ENCODE measurements at places on chromosomes 4 and X. TPM values are rescaled to one million over a fixed set of nuclear protein-coding genes. Genes with fewer than 3 reads are reported as not detected.

DNA sequence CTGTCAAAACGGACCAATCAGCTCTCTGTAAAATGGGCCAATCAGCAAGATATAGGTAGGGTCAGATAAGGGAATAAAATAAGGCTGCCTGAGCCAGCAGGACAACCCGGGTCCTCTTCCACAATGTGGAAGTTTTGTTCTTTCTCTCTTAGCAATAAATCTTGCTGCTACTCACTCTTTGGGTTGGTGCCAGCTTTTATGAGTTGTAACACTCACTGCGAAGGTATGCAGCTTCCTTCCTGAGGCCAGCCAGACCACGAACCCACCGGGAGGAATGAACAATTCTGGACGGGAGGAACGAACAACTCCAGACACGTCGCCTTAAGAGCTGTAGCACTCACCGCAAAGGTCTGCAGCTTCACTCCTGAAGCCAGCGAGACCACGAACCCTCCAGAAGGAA is 287.8 kb downstream of the RAPGEF2 start:
- no peaks in the 10 kb centered on the region for H3K36me3 ChIP-seq
- no peaks in the 10 kb centered on the region for H3K27me3 ChIP-seq
- H3K4me1 ChIP-seq: no peaks in the 10 kb centered on the region
- DNase-seq: peak; percentile 30
- H3K27ac ChIP-seq: no peak overlapping the region

DNA sequence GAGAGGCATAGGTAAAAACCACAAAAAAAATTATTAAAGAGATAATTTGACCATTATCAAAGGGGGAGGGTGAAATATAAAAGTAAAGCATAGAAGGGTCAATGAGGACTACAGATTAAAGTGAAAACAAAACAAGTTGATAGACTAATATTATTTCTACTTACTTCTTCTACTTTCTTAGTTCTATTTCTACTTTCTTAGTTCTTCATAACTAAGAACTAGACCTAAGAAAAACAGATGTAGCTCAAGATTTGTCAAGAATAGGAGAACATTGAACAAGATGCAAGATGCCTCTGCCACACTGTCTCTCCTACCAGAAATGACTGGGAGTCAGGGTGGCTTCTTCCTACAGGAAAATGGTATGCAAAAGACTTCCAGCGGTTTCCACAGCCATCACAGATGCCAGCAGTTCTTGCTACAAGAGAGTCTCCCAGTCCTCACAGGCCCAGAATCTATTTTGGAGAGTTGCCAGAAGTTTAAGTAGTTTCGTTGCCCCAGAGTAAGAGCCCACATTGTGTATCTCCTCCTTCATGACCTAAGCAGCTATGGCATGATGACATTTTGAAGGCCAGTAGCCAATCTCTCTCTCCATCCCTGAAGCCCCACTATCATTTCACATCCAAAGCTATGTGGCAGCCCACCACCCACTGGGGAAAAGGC is 42.9 kb upstream of the DDX60 start:
- no peak overlapping the region for H3K4me3 ChIP-seq
- DNase-seq: no peak
- no peak overlapping the region for H3K27ac ChIP-seq
- H3K4me1 ChIP-seq: no peaks in the 10 kb centered on the region
- no peaks in the 10 kb centered on the region for H3K36me3 ChIP-seq

DNA sequence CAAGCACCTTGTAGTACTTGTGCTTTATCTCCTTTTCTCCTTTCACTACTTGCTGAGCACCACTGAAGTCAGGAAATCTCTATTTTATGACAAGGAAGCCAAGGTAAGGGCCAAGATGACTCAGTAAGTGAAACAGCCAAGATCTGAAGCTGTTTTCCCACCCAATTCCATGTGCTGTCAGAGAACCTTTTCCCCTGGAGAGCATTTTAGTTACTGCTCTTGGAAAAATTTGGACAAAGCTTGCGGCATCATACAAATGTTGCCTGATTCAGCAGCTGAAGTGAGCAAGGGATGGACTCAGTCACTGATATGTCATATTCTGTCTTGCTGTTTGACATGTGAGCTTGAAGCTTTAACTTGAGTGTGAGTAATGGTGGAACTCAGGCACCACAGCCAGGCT is 391.4 kb downstream of the RAB28 start:
- H3K36me3 ChIP-seq: no peaks in the 10 kb centered on the region
- H3K27me3 ChIP-seq: no peaks in the 10 kb centered on the region
- no peak overlapping the region for H3K27ac ChIP-seq

- H3K27me3 ChIP-seq: no peaks in the 10 kb centered on the region
- DNase-seq: no peak
- H3K36me3 ChIP-seq: no peaks in the 10 kb centered on the region
- no peak overlapping the region for H3K27ac ChIP-seq
- no peak overlapping the region for H3K4me3 ChIP-seq
- no peaks in the 10 kb centered on the region for H3K4me1 ChIP-seq
Observed at GRCh38 chr4:108366716-108367115, 198.0 kb upstream of the LEF1 start.

GRCh38 chr4:89837993-89838390 is 1.0 kb upstream of the SNCA start:
- H3K36me3 ChIP-seq: no peaks in the 10 kb centered on the region
- H3K4me3 ChIP-seq: peak overlapping the region; percentile 55
- DNase-seq: no peak
- H3K27me3 ChIP-seq: peaks cover 41% of the 10 kb centered on the region
- H3K4me1 ChIP-seq: peaks cover 17% of the 10 kb centered on the region

- H3K36me3 ChIP-seq: no peaks in the 10 kb centered on the region
- H3K4me1 ChIP-seq: no peaks in the 10 kb centered on the region
- no peak for DNase-seq
- no peak overlapping the region for H3K27ac ChIP-seq
Observed at GRCh38 chr4:24888475-24889344, 24.1 kb downstream of the CCDC149 start.

DNA sequence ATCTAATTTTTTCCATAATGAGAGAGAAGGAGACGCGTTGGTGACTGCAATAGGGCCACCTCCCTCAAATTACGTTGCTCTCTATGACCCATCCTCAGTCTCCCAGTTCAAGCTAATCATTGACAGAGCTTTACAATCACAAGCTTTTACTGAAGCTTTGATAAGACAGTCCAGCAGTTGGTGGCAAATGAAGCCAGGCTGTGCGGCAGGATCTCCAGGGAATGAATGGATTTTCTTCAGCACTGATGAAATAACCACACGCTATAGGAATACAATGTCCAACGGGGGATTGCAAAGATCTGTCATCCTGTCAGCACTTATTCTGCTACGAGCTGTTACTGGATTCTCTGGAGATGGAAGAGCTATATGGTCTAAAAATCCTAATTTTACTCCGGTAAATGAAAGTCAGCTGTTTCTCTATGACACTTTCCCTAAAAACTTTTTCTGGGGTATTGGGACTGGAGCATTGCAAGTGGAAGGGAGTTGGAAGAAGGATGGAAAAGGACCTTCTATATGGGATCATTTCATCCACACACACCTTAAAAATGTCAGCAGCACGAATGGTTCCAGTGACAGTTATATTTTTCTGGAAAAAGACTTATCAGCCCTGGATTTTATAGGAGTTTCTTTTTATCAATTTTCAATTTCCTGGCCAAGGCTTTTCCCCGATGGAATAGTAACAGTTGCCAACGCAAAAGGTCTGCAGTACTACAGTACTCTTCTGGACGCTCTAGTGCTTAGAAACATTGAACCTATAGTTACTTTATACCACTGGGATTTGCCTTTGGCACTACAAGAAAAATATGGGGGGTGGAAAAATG is at the start of gene KLB:
KLB (plus strand) TSS at position 168 of the 821 bp plus-strand sequence; CDS start at position 188, 20 bp downstream.
- no peaks in the 10 kb centered on the region for H3K4me1 ChIP-seq
- no peak for DNase-seq

- no peaks in the 10 kb centered on the region for H3K27me3 ChIP-seq
- no peaks in the 10 kb centered on the region for H3K4me1 ChIP-seq
- no peak overlapping the region for H3K27ac ChIP-seq
- H3K4me3 ChIP-seq: no peak overlapping the region
Observed at GRCh38 chr4:107655289-107655688, 64.7 kb downstream of the PAPSS1 start.

DNA sequence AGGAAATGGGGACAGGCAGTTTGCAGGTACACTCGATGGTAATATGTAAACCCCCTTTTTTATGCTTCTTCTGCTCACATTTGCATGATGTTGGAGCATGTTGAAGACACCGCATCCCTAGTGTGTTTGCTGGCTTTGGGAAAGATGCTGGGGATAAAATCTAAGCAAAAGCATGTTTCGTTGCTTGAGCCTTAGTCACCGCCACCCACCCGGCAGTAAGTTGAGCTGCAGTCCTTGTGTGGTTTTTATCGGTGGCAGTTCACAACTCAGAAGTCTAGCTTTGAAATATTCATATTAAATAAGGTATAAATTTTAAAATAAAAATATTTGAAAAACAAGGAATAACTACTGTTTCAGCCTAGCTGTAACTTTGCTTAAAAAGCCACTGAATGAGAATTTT is 21.7 kb upstream of the MND1 start:
- no peak overlapping the region for H3K27ac ChIP-seq
- H3K36me3 ChIP-seq: no peaks in the 10 kb centered on the region
- no peak for DNase-seq
- no peaks in the 10 kb centered on the region for H3K27me3 ChIP-seq
- H3K4me1 ChIP-seq: no peaks in the 10 kb centered on the region

- H3K36me3 ChIP-seq: no peaks in the 10 kb centered on the region
- H3K4me1 ChIP-seq: no peaks in the 10 kb centered on the region
- no peak overlapping the region for H3K4me3 ChIP-seq
- H3K27ac ChIP-seq: no peak overlapping the region
Observed at GRCh38 chr4:115675719-115676118, 562.3 kb upstream of the NDST4 start.

GRCh38 chr4:37615059-37615719 is 71.0 kb downstream of the RELL1 start:
- H3K4me1 ChIP-seq: no peaks in the 10 kb centered on the region
- DNase-seq: no peak
- no peak overlapping the region for H3K27ac ChIP-seq
- H3K36me3 ChIP-seq: no peaks in the 10 kb centered on the region
- no peaks in the 10 kb centered on the region for H3K27me3 ChIP-seq

- no peak overlapping the region for H3K27ac ChIP-seq
- no peaks in the 10 kb centered on the region for H3K27me3 ChIP-seq
- H3K4me1 ChIP-seq: no peaks in the 10 kb centered on the region
- H3K36me3 ChIP-seq: no peaks in the 10 kb centered on the region
- no peak overlapping the region for H3K4me3 ChIP-seq
Observed at GRCh38 chr4:6050551-6050950, 32.3 kb upstream of the C4orf50 start.

- DNase-seq: no peak
- H3K36me3 ChIP-seq: no peaks in the 10 kb centered on the region
- H3K27ac ChIP-seq: no peak overlapping the region
Observed at GRCh38 chrX:12240491-12240890, 102.2 kb downstream of the FRMPD4 start.

GRCh38 chr4:12409507-12410190 is 981.0 kb upstream of the HS3ST1 start:
- H3K36me3 ChIP-seq: no peaks in the 10 kb centered on the region
- no peaks in the 10 kb centered on the region for H3K27me3 ChIP-seq
- H3K4me1 ChIP-seq: no peaks in the 10 kb centered on the region
- no peak overlapping the region for H3K27ac ChIP-seq
- no peak for DNase-seq

DNA sequence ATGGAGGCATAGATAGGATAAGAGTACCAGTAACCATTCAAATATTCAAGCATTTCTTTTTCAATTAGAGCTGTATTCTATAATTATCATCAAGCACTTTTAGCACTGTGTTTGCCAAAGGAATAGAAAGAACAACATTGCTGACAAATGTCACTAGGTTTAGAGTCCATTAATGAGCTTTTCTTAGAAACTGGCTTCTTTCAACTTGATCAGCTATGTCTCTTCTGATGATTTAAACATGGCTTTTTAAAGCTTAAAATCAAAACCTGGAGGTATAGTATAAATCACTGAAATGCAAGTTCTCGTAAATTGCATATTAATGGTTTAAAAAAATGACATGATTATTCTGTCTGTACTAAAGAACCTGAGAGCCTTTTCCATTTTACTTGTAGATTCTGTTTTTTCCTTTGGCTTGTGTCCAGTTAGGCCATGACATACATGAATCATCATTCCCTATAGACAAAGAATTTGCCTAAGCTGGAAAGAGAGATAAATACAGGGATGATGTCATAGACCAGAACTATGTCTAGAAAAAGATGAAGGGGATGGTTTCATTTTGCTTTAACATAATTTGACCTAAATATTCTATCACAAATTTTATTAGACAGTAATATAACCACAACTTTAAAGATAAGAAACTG is 340.1 kb upstream of the CTSO start:
- H3K27ac ChIP-seq: no peak overlapping the region
- no peak for DNase-seq
- no peak overlapping the region for H3K4me3 ChIP-seq
- H3K4me1 ChIP-seq: no peaks in the 10 kb centered on the region
- no peaks in the 10 kb centered on the region for H3K27me3 ChIP-seq

GRCh38 chrX:30228526-30228925 is 1.9 kb upstream of the MAGEB3 start:
- no peaks in the 10 kb centered on the region for H3K36me3 ChIP-seq
- H3K4me3 ChIP-seq: no peak overlapping the region
- H3K27me3 ChIP-seq: no peaks in the 10 kb centered on the region
- no peaks in the 10 kb centered on the region for H3K4me1 ChIP-seq

DNA sequence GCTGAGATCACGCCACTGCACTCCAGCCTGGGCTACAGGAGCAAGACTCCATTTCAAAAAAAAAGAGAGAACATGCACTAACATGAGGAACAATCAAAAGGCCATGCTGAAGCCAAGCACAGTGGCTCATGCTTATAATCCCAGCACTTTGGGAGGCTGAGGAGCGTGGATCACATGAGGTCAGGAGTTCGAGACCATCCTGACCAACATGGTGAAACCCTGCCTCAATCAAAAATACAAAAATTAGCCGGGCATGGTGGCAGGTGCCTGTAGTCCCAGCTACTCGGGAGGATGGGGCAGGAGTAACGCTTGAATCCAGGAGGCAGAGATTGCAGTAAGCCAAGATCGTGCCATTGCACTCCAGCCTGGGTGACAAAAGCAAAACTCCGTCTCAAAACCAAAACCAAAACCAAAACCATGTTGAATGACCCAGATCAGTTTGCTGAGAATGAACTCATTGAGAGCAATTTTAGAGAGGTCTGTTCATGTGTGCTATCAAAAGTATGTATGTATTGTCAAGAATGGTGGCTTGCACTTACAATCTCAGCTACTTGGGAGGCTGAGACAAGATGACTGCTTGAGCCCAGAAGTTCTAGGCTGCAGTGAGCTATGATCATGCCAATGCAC is 44.8 kb downstream of the PDS5A start:
- no peaks in the 10 kb centered on the region for H3K4me1 ChIP-seq
- no peaks in the 10 kb centered on the region for H3K27me3 ChIP-seq
- no peaks in the 10 kb centered on the region for H3K36me3 ChIP-seq
- no peak overlapping the region for H3K27ac ChIP-seq

GRCh38 chr4:145644699-145645098 is 25.5 kb downstream of the MMAA start:
- H3K36me3 ChIP-seq: peaks cover 2% of the 10 kb centered on the region
- no peaks in the 10 kb centered on the region for H3K4me1 ChIP-seq
- H3K4me3 ChIP-seq: no peak overlapping the region
- no peak overlapping the region for H3K27ac ChIP-seq

GRCh38 chr4:183618681-183619080 is 40.3 kb downstream of the RWDD4 start:
- peak overlapping the region; percentile 78 for H3K27ac ChIP-seq
- no peaks in the 10 kb centered on the region for H3K36me3 ChIP-seq
- H3K4me1 ChIP-seq: peaks cover 44% of the 10 kb centered on the region
- no peak overlapping the region for H3K4me3 ChIP-seq
- no peaks in the 10 kb centered on the region for H3K27me3 ChIP-seq

Gene SOX3
- not detected for polyA plus RNA-seq

Gene KDM6A
- polyA plus RNA-seq: 16.5 TPM

Gene CWH43
- not detected for polyA plus RNA-seq

Gene DLG3
- 5.6 TPM for polyA plus RNA-seq

Gene MAGEB5
- not detected for polyA plus RNA-seq

Gene ADAM29
- polyA plus RNA-seq: not detected

Gene EVC2
- 0.66 TPM for polyA plus RNA-seq

Measured in adrenal gland (tissue), 19 donors.